ENCODE measurements at places on chromosomes 3 and 15. TPM values are rescaled to one million over a fixed set of nuclear protein-coding genes. Genes with fewer than 3 reads are reported as not detected.

GOLGA8R gene
- total RNA-seq: 2.2 TPM

TMEM42 gene
- total RNA-seq: 3.7 TPM

INAFM2 gene
- 28.1 TPM for total RNA-seq

ALS2CL gene
- 5.4 TPM for total RNA-seq

MOBP gene
- 0.10 TPM for total RNA-seq

FAM98B gene
- total RNA-seq: 26.4 TPM

GABRA5 gene
- total RNA-seq: 0.31 TPM

RTP4 gene
- 2.2 TPM for total RNA-seq

RCN2 gene
- total RNA-seq: 32.0 TPM

POPDC2 gene
- 21.5 TPM for total RNA-seq

CMTM8 gene
- 2.9 TPM for total RNA-seq

TUSC7 gene
- not detected for total RNA-seq

ABHD5 gene
- total RNA-seq: 22.7 TPM

KAT2B gene
- total RNA-seq: 31.1 TPM

SKOR1 gene
- 1.9 TPM for total RNA-seq

LZTFL1 gene
- 8.5 TPM for total RNA-seq

OR4M2 gene
- not detected for total RNA-seq
